ENCODE measurements at places on chromosomes 6 and 20.

DNA sequence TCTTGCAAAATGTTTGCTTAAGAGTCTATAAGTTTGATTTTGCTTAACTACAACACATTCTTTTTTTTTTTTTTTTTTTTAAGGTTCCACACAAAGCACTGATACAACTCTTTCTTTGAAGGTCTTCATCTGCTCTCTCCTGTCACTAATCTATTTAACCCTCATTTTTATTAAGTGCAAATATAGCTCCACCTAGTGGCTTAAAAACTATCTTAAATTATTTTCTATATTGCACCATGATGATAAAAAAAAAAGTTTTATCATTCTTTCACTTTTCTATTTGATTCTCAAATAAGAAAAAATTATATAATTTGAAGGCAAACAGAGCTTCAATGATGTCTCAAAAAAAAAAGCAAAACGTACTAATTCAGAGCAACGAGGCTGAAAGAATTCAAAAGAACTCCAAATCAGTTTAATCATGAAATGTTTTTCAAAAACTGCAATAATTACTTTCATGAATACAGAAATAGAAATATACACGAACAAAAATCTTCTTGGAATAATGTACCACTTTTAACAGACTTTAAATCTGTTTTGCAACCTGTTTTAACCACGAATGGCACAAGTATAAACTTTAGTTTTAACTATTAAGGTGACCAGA is 12.8 kb downstream of the ESF1 start:
- DNase-seq: no peak

DNA sequence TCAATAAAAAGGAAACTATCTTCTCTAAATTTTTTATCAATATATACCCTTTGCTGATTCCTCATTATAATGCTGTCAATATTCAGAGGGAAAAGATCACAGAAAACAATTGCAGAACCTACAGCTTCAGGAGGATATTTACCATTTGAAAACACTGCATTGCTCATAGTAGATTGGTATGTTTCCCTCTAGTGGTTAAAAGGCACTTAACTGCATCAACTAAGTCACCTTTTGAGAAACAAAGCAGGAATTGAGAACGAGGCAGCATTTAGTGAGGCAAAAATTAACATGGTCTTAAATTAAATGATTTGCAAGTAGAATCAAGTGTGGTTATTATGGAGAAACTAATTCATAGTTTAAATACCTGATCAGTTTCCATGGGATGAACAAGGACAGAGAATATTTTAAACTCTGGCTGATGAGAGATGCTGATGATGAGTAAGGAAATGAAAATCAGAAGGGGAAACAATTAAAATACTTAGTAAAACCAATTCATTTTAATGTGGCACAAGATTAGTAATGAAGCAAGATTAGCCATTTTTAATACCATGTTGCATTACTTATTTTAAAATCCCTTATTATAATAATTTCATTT is 642.1 kb downstream of the EPHA7 start:
- no peak for DNase-seq

- DNase-seq: no peak
These were observed 13.2 kb upstream of the ATXN1 start for GRCh38 chr6:16774437-16774836.

DNA sequence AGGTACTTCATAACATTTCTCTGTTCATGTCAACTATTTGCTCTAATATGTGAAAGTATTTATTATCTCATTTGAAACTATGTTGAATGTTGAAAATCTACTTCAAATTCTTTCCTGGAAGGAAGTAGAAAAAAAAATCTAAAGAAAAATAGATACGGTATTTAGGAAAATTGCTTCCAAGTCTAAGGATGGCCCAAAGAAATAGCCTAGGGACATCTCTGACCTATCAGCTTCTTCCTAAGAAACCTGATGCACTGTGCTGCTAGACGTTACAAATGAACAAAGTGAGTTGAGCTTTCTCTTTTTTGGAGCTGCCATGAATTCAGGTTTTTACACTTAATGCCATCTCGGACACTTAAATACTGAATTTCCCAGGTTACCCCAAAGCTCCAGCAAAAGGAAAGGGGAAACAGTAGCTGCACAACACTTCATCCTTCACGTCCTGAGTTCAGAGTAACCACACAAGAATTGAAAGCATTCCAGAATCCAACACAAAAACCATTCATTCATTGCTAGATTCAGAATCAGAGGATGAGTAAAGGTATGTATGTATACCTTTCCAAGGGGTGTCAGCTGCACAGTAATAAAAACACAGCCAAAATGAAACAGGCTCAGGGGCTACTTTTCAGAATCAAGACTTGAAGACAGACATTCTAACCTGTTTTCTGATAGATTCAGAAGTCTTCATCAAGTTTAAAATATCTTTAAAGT is 7.9 kb downstream of the RMND1 start:
- no peak for DNase-seq

DNA sequence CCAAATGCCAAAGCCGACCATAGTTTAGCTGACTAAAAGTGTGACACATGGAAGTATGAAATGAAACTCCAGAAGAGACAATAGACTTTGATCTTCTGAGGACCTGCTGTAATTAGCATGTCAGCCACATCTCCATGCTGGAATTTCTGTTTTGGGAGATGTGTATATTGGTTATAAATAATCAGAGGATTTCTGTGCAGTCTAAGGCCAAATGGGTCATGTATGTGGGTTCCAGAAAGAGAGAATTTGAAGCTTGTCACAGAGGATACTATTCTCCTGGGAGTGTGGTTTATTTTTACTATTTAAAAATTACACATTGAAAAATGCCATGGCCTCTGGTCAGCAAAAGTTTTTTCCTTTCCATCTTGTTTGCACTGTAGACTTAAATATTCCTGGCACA is 405.5 kb upstream of the PLCB4 start:
- no peak for DNase-seq

DNA sequence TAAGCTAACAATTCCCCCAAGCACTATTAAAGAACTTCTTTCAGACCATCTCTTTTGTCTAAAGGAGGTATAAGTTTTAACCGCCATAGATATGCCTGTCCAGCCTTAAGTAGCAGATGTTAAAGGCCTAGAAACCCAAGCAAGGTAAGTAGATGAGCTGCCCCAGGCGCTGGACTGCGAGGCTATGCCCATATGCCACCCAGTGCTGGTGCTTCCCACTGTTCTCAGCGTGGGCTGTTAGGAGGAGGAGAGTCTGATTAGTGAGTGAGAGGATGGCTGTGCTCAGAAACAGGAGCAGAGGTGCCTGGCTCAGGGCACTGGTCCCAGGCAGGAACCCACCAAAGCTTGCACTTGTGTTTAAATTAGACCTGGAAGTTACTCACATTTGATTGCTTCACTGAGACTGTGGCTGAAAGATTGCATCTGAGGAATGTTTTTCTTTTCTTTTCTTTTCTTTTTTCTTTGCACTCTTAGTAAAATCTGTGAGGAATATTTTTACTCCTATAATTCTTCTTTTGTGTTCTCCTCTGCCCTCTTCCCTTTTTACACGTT is 32.2 kb downstream of the PRPH2 start:
- DNase-seq: no peak

- DNase-seq: no peak
These were observed 10.2 kb upstream of the RNF114 start for GRCh38 chr20:49925901-49926454.

- DNase-seq: peak; percentile 68
These were observed 5.4 kb downstream of the NPBWR2 start for GRCh38 chr20:64101731-64102621.

DNA sequence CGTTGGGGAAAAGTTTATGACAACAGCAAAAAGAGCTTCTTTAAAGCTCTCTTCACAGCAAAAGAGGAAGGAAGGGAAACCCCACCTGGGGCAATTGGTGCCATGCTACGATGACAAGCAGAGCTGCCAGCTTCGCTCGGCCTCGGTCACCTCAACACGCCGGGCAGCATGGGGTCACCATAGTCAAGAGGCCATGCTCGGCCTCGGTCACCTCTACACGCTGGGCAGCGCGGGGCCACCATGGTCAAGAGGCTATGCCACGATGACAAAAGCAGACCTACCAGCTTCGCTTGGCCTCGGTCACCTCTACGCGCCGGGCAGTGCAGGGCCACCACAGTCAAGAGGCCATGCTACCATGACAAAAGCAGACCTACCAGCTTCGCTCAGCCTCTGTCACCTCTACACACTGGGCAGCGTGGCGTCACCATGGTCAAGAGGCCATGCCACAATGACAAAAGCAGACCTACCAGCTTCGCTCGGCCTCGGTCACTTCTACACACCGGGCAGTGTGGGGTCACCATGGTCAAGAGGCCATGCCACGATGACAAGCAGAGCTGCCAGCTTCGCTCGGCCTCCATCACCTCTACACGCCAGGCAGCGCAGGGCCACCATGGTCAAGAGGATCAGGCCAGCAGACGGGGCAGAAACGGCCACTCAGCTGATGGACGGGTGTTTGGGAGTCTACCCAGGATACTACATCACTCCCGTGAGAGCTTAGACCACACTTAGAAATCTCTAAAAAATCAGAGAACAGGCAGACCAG is 12.1 kb downstream of the APMAP start:
- DNase-seq: no peak

- peak; percentile 41 for DNase-seq
These were observed 217.3 kb upstream of the TENT5A start for GRCh38 chr6:81969814-81970213.

- no peak for DNase-seq
These were observed 33.2 kb downstream of the DNAAF9 start for GRCh38 chr20:3374296-3374695.

DNA sequence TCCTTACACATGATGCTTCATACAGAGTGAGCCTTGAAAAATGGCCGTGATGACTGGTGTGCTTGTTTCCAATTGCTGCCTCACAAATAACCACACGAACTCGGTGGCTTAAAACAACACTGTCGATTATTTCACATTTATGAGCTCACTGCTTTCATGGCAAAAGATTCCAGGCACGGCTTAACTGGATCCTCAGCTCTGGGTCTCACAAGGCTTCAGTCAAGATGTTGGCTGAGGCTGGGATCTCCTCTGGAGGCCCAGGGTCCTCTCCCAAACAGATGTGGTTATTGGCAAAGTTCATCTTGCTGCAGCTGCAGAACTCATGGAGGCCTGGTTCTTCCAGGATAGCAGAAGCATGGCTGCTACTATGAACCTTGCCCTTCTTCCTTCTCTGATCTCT is 144.6 kb downstream of the TFAP2C start:
- DNase-seq: no peak

- DNase-seq: no peak
These were observed 297.6 kb upstream of the TCF21 start for GRCh38 chr6:133591275-133591674.

DNA sequence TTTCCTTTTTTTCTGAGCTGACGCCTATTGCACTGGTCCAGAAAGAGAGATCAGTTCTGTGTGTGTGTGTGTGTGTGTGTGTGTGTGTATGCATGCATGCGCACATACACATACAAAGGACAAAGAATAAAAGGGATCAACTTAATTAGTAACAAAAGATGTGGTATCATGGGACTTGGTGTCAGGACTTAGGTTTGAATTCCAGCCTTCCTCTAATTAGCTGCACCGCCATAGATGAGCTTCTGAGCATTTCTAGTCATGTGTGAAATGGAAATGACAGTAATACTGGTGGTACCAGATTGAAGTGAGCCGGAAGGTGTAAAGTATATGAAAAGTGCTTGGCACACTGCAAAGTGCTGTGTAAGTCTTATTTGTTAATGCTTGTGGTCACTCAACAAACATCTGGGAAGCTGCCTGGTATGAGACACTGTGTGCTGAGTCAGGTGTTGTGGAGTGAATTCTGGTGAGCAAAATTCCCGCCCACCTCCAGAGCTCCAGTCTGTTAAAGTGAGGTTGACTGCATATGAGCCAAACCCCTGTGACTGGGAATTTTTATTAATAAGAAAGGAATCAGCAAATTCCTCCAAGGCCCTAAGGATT is 12.4 kb downstream of the DAAM2 start:
- no peak for DNase-seq

GRCh38 chr20:50282592-50283241 is 92.1 kb downstream of the CEBPB start:
- DNase-seq: no peak

GRCh38 chr20:17029698-17030097 is 197.1 kb upstream of the PCSK2 start:
- no peak for DNase-seq

DNA sequence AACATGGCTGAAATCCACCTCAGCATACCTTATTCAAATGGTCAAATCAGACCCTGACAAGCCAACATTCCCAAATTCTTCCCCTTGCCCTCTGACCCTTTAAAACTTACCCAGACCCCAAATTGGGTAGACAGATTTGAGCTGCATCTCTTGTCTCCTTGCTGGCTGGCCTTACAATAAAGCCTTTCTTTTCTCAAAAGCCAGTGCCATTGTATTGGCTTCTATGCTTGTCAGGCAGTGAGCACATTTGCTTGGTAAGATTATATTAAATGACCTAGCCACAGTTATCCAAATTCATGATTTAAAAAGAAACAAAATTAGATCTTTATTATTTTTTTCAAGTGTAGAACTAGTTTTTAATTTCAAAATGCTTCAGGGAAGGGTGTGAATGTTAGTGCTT is 67.8 kb upstream of the FAM83B start:
- DNase-seq: no peak

DNA sequence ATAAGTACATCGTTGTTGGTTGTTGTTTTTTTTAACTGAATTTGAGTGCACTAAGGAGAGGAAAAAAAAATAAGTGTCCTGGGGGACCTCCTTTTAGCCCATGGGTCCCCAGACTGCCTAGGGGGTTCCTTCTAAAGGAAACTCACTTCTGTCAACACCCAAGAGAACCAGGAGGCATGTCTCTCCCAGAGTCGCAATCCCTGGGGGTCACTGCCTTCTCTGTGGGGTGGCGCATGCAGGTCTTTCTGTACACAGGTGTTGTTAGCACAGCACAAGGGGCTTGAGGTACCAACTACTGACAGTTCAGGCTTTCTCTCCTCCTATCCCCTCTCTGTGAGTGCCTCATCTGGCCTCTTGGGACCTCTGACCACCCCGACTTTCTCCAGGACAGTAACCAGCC is 7.3 kb upstream of the ARMC2 start:
- DNase-seq: no peak

DNA sequence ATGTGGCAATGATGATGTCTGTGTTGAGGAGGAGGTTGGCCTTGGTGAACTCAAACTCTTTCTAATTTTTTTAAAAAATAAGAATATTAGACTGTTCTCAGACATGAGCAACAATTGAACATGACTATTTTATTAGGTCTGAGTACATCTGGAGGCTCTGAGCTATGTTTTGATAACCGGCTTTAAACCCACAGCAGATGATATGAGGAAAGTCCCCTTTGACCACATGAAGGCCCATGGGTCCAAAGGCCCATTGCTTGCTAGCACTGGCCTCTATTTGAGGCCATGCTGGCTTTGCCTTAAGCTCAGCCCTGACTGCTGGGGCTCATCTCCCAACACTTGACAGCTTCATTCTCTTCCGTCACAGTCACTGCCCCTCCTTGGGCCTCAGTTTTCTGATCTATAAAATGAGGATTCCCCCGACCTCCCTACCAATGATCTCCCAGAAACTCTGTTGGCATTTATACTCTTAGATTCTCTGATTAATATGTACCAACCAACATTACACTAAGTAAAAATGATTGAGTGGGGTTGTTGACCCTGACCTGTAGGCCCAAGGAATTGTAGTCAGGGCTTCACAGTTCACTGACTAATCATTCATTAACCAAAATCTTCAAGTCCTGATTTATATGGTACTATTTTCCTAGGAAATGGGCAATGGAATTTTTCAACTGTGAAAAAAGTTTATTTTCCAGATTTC is 23.9 kb upstream of the TINAG start:
- no peak for DNase-seq

- DNase-seq: peak; percentile 91
These were observed at the start of gene GGT7 for GRCh38 chr20:34872622-34873224. Gene GGT7, minus strand, starts transcription at chr20:34872856. Its CDS starts 41 bp downstream, at chr20:34872815.

- DNase-seq: no peak
These were observed 12.2 kb upstream of the NCOA3 start for GRCh38 chr20:47489448-47489872.

GRCh38 chr20:46900826-46901225 is 6.2 kb downstream of the EYA2 start:
- DNase-seq: no peak
